ENCODE measurements at places on chromosomes 1 and 21. TPM values are rescaled to one million over a fixed set of nuclear protein-coding genes. Genes with fewer than 3 reads are reported as not detected.

EPHA2 gene
- total RNA-seq = 31.4 TPM

GJA9 gene
- not detected for total RNA-seq

DNA sequence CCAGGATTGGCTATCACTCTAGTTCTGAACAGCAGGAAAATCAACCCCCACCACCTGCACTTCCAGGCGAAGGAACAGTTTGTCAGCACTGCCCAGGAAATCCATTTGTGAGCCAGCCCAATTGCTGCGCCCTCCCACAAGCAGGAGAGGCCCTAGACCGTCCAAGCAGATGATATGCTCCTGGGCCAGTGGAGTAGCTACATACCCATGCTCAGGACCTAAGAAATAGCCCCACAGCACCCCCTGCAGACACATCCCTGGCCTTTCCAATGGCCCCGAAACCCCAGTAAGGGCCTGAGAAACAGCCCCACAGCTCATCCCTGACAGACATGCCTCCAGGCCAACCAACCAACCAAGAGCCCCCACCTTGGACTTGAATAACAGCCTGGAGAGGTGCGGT lies 111.5 kb upstream of the ZC3H11B start:
- DNase-seq = peak; percentile 41

DNA sequence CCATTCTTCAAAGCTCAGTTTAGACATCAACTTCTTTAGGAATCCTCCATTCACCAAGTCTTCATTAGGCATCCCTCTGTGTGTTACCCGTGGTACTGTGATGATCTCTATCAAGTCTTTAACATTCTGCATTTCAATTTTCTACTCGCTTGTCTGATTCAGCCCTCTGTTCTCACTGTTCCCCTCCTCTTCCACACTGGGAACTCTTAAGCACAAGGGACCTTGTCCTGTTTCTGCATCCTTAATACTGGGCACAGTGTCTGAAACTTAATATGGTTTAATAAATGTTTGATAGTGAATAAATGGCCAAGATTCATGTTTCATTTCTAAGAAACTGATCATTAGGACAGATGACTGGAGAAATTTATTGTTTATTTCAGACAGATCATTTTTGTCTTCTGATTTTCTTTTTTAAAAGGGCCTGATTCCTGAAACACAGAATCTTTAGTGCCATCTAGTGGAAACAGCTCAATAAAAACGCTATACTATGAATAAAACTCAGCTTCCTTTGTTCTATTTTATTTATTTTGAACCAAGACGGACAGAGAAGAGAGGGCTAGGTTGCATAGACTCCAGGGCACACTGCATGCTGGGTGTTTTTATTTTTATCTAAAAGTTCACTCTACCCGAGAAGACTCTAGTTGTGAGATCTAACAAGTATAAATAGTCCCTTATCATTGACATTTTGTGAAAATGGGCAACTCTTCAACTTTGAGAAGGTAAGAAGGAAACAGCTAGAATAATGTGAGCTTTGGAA lies 7.0 kb upstream of the TRIM45 start:
- no peak for DNase-seq

DNA sequence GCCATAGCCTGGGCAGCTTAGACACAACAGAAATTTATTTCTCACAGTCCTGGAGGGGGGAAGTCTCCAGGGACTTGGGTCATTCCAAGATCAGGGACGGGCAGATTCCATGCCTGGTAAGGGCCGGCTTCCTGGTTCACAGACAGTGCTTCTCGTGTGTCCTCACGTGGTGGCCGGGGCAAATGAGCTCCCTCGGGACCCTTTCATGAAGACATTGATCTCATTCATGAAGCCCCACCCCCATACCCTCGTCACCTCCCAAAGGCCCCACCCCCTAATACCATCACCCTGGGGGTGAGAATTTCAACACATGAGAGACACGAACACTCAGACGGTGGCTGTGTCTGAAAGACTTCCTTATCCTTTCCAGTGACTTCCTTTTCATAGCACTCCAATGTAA lies 51.5 kb downstream of the ACOT7 start:
- no peak for DNase-seq

PDZK1IP1 gene
- total RNA-seq = not detected

DNA sequence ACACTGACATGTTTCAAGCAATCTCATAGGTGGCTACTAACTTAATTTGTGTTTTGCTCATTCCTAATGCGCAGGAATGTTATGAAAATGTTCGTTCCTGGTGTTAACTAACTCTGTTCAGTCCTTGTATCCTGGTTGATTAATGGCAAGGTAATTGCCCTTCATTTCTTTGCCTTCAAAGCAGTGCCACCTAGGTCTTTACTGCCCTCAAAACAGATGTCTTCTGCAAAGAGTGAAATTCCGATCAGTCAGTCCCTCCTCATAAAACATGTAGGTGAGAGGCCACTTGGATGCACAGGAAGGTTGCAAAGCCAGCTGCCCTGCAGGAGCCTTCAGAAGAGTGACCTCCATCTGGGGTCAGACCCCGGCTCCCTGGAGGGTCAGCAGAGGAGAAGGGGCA lies 179.4 kb downstream of the KIF26B start:
- DNase-seq = no peak

- DNase-seq = no peak
Measured at GRCh38 chr1:44603718-44604117, 70.6 kb downstream of the TMEM53 start.

- no peak for DNase-seq
Measured at GRCh38 chr1:12149791-12150175, 17.0 kb upstream of the TNFRSF1B start.

- DNase-seq = no peak
Measured at GRCh38 chr1:91349524-91349923, 55.1 kb downstream of the HFM1 start.

- no peak for DNase-seq
Measured at GRCh38 chr1:10803971-10804820, 7.8 kb upstream of the CASZ1 start.

KLHL12 gene
- 35.5 TPM for total RNA-seq

DNA sequence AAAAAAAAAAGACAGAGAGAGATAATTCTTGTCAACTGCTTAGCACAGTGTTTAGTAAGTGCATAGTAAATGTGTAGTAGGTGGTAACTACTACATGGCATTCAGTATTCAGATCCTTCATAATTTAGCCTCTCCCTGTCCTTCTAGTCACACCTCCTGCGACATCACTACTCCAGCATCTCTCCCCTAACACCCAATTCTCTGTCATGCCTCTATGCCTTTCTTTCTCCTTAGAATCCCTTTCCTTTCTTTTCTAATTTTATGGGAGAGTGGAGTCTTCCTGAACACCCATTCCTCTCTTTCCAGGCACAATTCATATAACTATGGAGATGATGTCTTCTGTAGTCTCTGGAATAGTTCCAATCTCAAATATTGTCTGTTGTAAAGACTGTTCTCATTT lies 3.9 kb upstream of the VPS72 start:
- no peak for DNase-seq

TMEM79 gene
- total RNA-seq = 2.7 TPM

DNA sequence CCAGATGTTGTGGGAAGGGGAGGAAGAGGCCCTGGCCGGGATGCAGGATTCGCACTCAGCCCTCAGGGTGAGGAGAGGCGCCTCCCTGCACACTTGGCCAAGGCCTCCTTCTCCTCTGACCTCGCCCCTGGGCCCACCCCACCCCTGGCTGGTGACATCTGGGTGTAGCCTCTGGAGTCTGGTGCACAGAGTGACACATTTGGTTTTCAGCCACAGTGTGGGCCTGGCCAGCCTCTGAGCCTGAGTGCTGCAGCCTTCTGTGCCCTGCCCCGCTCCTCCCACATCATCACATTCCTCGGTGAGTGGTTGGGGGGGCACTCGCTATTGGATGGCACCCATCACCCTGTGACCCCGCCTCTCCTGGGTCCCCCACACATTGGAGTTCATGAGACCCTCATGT lies 45.8 kb downstream of the PRDM16 start:
- DNase-seq = no peak

- no peak for DNase-seq
Measured at GRCh38 chr1:61078618-61079295, 3.6 kb upstream of the NFIA start.

DNA sequence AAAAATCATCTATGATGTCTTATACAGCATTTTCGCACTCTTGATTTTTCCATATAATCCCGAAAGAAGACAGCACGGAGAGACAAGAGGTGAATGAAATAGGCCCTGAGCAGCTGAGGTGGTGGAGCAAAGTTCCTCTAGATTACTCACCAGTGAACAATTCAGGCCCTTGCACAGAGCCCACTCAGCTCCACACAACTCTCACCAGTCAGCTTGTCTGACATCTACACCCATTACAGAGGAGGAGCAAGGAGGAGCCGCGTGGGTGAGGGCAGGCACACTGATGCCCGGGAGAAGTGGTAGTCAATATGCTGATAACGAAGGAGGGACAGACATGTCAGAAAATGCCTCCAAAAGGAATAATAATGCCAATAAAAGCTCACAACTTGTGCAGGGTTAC lies 59.9 kb downstream of the DNM3 start:
- no peak for DNase-seq

CASZ1 gene
- total RNA-seq = 6.9 TPM

INPP5B gene
- 29.4 TPM for total RNA-seq

DNA sequence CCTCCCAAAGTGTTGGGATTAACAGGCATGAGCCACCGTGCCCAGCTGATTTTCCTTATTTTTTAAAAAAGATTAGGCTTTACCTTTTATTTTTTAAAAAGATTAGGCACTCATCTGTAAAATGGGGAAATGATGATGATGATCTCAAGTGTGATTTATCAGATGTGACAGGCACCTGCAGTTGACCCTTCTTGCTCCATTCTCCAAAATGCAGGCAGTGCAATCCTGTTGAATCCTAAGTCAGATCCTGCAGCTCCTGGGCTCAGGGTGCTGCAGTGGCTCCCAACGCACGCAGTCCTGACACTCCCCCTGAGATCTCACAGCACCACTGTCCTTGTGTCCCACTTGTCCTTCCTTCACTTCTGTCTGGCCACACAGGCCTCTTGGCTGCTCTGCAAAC lies 257.3 kb upstream of the KAZN start:
- no peak for DNase-seq

Measured in WTC11 (cell line).